T-helper 9 cell (primary cell): ENCODE measurements at places on chromosomes 6 and 20.
A peak's percentile ranks its signal among the peaks of the same experiment; 100 is the strongest.

DNA sequence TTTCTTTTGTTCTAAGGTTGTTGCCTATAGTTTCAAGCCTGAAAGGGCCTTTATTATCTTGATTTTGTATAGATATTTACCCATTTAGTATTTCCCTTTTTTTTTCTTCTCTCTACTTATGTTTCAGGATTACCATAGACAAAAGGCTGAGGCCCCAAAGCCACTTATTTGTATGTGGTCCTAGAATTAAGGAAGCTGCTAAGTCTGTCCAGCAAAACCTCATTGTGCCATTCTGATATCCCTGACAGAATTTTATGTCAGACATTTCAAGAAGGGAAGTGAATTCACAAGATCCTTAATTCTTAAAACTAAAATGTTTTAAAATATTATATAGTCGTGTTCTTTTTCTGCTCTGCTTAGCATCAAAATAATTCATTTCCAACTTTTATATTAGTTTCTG, 6.9 kb downstream of the HAO1 start:
- no peak for DNase-seq

DNA sequence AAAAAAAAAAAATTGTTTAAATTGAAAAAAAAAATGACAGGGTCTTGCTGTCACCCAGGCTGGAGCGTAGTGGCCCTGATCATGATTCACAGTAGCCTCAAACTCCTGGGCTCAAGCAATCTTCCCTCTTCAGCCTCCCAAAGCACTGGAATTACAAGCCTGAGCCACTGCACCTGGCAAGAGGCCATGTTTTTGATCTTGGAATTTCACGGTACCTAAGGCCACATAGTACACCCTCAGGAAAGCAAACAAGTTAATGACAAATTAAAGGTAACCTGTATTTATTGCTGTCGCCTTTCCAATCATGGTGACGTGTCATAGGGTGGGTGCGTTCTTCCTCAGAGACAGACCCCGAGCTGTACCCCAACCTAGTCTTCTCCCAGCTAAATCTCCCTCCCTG, 79.2 kb downstream of the LINC00237 start:
- DNase-seq: no peak

DNA sequence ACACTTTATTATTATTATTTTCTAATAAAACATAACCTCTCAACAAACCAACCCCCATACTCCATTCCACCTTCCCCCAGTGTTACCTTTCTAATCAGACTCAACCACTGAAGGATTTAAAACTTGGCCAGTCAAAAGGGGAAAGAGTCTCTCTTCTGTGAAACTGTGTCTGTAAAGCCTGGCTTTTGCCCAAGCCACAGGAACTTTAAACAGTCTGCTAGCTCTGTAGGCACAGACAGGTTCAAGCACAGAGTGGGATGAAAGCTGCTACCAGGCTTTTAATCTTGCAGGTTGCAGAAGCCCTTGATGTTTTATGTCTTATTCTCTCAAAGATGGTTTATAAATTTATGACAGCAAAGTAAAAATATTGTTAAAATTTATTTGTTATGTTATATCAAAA, 585.7 kb downstream of the TENT5A start:
- DNase-seq: no peak

DNA sequence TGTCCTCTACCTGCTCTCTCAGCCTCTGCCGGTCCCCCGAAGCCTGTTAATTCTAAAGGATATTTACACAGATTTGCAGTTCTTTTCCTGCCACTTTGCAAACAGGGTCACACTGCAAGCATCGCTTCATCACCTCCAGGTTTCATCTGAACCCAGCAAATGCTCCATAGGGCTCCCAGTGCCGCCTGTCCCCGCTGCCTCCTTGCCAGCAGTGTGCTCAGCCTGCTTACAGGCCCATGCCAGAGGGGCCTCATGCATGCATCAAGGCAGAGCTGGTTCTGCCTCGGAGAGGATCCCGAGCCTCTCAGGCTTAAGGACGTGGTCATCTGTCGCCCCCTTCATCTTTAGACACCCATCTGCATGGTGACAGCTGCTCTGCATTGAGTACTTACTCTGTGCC, 10.5 kb downstream of the SIRPA start:
- no peak for DNase-seq

- DNase-seq: no peak
These were observed 60.1 kb upstream of the TAGAP start for GRCh38 chr6:159104931-159105330.

DNA sequence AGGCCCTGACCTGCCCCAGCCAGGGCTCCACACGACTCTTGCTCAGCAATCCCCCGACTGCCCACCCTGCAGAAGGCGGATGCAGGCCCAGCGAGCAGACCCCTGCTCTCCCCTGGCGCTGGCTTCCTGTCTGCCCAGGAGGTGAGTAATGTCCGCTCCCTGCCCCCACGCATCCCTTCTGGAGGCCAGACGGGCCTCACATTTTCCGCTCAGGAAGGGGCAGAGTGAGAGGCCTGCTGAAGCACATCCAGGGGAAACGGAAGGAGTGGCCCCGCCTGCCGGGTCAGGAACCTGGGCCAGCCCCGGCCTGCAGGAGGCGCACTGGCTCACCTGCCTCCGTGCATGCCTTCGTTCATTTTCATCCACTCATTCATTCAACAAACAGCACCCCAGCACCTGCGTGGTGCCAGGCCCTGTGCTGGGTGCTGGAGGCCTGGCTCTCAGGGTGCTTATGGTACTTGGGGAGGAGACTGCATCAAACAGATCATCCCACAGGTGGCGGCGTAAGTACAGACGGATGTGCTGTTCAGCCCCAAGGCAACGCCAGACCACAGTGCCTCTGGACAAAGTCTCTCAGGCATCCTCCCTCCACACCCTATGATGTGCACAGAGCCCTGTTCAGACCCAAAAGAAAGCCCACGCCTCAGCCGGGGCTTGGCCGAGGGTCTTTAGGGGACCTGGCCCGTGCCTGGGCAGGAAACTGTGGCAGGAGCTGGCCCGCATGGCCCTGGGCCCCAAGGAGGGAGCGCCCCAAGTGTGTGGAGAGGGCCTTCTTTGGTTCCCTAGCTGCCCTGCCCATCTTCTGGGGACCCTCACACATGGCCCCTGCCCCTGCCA, 112.1 kb downstream of the ASXL1 start:
- no peak for DNase-seq

DNA sequence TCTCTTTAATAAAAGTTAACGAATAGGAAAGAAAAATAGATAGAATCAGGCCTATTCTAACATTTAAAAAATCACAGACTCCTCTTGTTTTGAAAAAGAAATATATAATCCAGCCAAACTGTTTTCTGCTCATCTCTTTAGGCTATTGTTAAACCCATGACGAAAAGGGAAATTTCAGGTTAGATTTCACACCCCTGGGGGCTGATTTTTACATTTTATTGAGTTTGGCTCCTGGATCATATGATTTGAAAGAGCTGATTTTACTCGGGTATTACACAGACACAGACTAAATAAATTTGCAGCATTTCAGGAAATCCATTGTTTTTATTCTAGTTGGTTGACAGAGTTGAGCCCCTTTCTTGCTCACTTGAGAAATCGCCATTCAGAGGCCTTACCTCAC, 135.8 kb upstream of the HMGCLL1 start:
- DNase-seq: no peak

GRCh38 chr20:57514273-57514751, 10.6 kb downstream of the CTCFL start:
- no peak for DNase-seq

- no peak for DNase-seq
These were observed 60.7 kb downstream of the BMP7 start for GRCh38 chr20:57205606-57206219.

DNA sequence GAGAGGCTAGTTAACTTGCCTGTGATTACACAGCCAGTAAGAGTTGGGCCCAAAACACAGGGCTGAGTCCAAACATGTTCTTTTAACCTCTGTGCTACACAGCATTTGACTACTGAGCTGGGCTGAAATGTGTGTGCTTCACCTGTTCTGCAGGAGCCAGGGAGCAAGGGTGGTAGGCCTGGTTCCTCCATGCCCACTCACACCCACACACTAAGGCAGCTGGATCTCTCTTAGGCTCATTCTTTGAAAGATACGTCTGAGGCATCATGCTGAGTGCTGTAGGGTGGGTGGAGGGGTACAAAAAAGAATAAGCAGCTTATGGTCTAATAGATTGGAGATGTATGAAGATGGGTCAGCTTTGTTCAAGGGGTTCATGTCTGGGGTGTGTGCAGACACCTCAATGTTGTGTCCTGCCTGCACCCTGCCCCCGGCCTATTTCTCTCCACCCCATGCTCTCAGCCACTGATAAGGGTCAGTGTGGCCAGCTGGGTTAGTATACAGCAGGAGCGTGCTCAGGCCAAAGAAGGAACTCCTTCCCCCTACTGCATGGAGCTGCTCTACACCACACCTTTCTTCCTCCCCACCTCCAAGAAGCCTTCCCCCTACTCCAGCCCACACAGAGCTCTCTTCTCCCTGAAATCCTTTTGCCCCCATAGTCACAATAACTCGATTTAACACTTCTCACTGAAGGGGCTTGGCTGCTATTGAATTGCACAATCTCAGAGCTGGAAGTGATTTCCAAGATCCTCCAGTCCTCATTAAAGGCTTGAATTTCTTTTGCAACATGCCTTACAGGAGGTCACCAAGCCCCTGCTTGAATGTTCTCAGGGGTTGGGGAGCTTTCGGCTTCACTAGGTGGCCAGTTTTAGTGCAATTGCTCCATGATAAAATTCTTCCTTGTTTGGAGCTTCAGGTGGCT, 3.4 kb downstream of the PPP2R5D start:
- no peak for DNase-seq

DNA sequence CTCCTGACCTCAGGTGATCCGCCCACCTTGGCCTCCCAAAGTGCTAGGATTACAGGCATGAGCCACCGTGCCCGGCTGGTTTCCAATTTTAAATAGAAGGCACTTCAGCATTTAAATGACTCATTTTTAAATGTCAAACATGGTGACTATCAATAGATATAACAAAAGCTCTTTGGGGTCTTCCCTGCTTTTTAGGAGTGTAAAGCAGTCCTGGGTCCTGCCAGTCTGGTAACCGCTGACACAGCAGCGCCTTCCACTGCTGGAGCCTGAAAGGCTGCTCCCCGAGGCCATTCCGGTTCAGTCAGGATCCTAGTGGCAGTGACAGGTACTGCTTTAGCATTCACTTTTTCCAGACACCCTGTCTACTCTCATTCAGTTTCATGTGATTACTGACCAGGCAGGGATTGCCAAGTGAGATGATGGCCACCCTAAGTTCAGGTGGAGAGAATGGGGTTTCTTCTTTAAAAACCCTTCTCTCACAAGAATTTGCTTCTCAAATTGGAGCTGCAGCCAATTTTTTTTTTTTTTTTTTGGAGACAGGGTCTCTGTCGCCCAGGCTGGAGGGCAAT, 5.1 kb downstream of the DIDO1 start:
- peak; percentile 50 for DNase-seq

DNA sequence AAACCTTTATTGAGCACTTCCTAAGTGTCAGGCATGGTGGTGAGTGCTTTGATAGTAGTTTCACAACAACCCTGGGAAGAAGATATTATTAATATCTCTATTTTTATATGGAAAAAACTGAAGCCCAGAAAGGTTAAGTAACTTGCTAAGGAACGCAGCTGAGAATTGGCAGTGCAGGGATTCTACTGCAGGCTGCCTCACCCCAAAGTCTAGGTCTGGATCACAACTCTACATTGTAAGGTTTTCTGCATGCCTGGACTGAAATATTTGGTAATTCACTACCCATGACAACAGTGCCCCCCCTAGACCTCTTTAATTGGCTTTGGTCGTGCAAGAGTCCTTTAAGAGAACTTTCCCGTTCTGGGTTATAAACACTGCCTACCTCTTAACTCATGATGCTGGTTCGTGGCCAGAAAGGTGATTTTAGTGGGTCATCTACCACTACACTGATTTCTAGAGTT, 67.1 kb upstream of the KCNQ5 start:
- no peak for DNase-seq

DNA sequence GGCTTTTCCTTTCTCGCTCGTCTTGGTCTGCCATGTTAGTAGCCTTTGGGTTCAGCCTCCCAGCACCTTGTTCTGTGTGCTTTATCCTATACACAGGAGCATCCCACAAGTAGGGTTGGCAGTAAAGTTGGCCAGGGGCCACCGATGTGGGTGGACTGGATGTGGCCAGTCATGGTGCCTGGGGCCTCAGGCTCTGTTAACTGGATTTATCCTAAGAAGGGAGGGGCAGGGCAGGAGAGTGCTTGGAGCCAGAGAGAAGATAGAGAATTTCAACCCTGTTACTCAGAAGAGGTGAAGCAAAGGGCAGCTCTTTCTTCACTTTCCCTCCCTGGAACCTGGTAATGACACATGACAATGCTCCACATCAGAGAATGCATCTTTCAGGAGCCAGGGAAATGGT, 14.1 kb upstream of the SIRPB2 start:
- no peak for DNase-seq

DNA sequence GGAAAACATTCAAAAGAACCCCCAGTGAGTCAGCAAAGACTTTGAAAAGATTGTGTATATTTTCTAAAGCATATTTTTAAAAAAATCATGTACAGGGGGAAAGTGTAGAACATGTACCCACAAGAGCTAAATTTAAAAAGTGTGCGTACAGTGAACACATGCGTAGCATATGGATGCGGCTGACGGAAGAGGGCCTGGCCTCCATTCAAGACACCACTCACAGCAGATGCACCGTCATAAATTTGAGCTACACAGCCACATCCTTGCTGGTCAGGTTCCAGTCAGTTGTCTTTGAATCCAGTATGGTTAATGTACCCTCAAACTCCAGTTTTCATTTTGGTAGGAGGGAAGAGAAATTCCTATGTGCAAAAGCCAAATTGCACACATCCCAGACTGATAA, 54.3 kb upstream of the SPACA1 start:
- no peak for DNase-seq

- DNase-seq: no peak
These were observed 182.0 kb upstream of the MYLIP start for GRCh38 chr6:15946701-15947385.

- DNase-seq: no peak
These were observed 139.5 kb upstream of the AGPAT4 start for GRCh38 chr6:161413355-161413771.

- no peak for DNase-seq
These were observed 169.5 kb downstream of the FRK start for GRCh38 chr6:115891111-115891669.

DNA sequence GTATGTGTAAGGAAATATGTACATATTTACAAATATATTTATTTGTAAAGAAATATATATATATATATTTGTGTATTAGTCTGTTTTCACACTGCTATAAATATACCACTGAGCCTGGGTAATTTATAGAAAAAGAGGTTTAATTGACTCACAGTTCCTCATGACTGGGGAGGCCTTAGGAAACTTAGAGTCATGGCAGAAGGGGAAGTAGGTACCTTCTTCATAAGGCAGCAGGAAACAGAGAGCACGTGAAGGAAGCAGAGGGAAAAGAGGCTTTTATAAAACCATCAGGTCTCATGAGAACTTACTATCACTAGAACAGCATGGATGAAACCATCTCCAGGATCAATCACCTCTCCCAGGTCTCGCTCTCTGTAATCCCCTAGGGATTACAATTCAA, 644.5 kb upstream of the HS3ST5 start:
- no peak for DNase-seq
